Ureter (tissue), 1 donor: ENCODE measurements at places on chromosomes 11 and 22. TPM values are rescaled to one million over a fixed set of nuclear protein-coding genes. Genes with fewer than 3 reads are reported as not detected.

Gene CRYAB
- 106 TPM for total RNA-seq

Gene FXYD6
- total RNA-seq = 41.8 TPM

Gene RPS3
- total RNA-seq = 3,031 TPM

Gene SHISA8
- total RNA-seq = not detected

Gene RASSF7
- total RNA-seq = 54.9 TPM

Gene INPP5J
- total RNA-seq = 4.8 TPM

Gene MS4A15
- total RNA-seq = not detected

Gene TNNI2
- 45.0 TPM for total RNA-seq

Gene BAIAP2L2
- 1.4 TPM for total RNA-seq

Gene CNGA4
- 0.26 TPM for total RNA-seq

Gene RIC3
- 60.8 TPM for total RNA-seq

Gene PGM2L1
- total RNA-seq = 6.4 TPM

Gene SCGB1A1
- total RNA-seq = not detected

Gene AQP11
- 0.34 TPM for total RNA-seq

Gene MIOX
- not detected for total RNA-seq

Gene C11orf86
- not detected for total RNA-seq

Gene F2
- total RNA-seq = not detected

Gene MS4A6E
- total RNA-seq = not detected
